CD14-positive monocyte (primary cell): ENCODE measurements at places on chromosomes 13 and 19.
A peak's percentile ranks its signal among the peaks of the same experiment; 100 is the strongest.

- no peaks in the 10 kb centered on the region for H3K36me3 ChIP-seq
- H3K27me3 ChIP-seq: peaks cover 32% of the 10 kb centered on the region
- H3K27ac ChIP-seq: no peak overlapping the region
- DNase-seq: no peak
- H3K4me1 ChIP-seq: peaks cover 17% of the 10 kb centered on the region
- H3K4me3 ChIP-seq: peak overlapping the region; percentile 81
Measured at GRCh38 chr13:39603424-39603947, 493 bp upstream of the LHFPL6 start.

DNA sequence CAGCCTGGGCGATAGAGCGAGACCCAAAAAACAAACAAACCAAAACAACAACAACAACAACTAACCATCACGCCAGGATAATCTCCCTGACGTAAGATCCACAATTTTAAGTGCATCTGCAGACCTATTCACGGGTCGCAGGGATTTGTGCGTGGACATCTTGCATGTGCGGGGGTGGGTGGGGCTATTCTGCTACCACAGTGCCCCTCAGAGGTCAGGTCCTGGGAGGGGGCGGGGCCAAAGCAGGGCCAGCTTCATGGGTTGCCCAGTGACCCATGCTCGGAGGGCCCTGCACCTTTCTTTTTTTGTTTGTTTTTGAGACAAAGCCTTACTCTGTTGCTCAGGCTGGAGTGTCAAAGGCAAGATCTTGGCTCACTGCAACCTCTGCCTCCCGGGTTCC, 2.6 kb upstream of the CDC42EP5 start:
- H3K27ac ChIP-seq: no peak overlapping the region
- no peak overlapping the region for H3K4me3 ChIP-seq
- H3K27me3 ChIP-seq: peaks cover 45% of the 10 kb centered on the region
- DNase-seq: no peak
- no peaks in the 10 kb centered on the region for H3K36me3 ChIP-seq

GRCh38 chr13:60150538-60150937, 13.2 kb downstream of the DIAPH3 start:
- DNase-seq: no peak
- peaks cover 10% of the 10 kb centered on the region for H3K4me1 ChIP-seq
- no peak overlapping the region for H3K4me3 ChIP-seq
- H3K36me3 ChIP-seq: no peaks in the 10 kb centered on the region

GRCh38 chr13:51804295-51805172, 571 bp upstream of the DHRS12 start:
- H3K36me3 ChIP-seq: no peaks in the 10 kb centered on the region
- H3K27me3 ChIP-seq: no peaks in the 10 kb centered on the region
- H3K4me3 ChIP-seq: peak overlapping the region; percentile 73
- H3K27ac ChIP-seq: peak overlapping the region; percentile 95
- no peak for DNase-seq

DNA sequence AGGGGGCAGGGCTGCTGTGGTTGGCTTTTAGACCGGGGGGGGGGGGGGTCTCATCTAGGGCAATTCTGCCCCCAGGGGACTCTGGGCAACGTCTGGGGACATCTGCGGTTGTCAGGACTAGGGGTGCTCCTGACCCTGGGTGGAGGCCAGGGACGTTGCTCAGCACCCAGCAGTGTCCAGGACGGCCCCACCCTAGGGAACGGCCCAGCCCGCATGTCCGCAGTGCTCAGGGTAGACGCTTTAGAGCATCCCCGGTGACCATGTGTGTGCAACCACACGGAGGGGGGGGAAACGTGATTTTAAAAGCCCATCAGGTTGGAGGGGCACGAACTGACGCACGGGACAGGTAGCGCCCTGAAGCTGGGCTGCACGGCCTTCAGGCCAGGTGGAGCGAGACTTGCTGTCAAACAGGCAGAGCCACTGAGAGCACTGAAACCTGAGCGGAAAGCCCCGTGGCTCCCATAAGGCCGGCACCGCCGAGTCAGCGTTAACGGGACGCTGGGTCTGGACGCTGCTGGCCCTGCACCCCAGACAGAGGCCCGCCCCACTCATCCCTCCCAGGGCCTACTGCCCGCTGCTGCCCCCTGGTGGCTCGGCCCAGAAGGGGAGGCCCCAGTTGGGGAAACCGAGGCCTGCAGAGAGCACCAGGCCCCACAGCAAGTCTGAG, 8.3 kb downstream of the CACTIN start:
- no peak overlapping the region for H3K4me3 ChIP-seq
- no peak overlapping the region for H3K27ac ChIP-seq
- H3K27me3 ChIP-seq: no peaks in the 10 kb centered on the region
- peaks cover 5% of the 10 kb centered on the region for H3K4me1 ChIP-seq

DNA sequence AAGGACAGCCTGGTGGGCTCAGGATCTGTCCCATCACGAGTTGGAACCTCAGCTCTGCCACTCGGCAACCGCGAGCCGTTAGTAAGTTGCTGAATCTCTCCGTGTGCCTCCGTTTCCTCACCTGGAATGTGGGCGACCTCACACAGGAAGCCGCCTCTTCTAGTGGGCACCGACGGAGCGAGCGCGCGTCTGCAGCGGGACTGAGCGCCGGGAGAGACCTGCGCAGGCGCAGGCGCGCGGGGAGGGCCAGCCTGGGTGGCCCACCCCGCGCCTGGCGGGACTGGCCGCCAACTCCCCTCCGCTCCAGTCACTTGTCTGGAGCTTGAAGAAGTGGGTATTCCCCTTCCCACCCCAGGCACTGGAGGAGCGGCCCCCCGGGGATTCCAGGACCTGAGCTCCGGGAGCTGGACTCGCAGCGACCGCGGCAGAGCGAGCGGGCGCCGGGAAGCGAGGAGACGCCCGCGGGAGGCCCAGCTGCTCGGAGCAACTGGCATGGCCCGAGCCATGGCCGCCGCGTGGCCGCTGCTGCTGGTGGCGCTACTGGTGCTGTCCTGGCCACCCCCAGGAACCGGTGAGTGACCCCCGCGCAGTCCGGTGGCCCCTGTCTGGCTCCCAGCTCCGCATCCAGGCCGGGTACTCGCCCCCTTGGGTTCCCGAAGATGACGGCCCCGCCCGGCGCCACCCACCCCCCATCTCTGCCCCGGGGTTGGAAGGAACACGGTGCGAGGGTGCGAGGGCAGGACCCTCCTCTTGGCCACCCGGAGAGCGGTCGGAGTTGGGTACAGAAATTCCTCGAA, at the start of gene PVR:
Gene PVR (plus strand): TSS at position 306 of the 797 bp plus-strand sequence. CDS start 187 bp downstream, at position 493.
- H3K36me3 ChIP-seq: peaks cover 12% of the 10 kb centered on the region
- DNase-seq: peak; percentile 49
- H3K27me3 ChIP-seq: no peaks in the 10 kb centered on the region
- H3K4me1 ChIP-seq: peaks cover 10% of the 10 kb centered on the region

DNA sequence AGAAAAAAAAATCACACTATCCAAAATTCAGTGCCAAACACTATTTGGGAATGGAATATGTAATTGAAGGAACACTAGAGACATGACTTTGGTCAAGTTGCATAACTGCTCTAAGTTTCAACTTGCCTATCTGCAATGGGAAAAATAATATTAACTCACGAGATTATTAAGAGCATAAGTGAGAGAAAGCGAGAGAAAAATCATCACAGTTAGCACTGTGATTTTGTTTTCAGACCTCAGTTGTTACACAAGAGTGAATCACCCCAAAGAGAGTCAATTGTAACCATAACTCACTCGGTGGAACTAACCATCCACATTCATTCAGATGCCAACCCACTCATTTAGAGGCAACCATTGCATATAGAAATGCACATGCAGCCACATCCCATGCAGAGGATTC, 147.1 kb downstream of the NHLRC3 start:
- H3K4me3 ChIP-seq: no peak overlapping the region
- no peaks in the 10 kb centered on the region for H3K4me1 ChIP-seq
- no peak overlapping the region for H3K27ac ChIP-seq
- H3K36me3 ChIP-seq: no peaks in the 10 kb centered on the region
- no peak for DNase-seq
